Eye (tissue), 1 donor: ENCODE measurements at places on chromosomes 2 and 18.

- DNase-seq, result no peak
Measured at GRCh38 chr2:1300284-1300683, 113.0 kb upstream of the TPO start.

DNA sequence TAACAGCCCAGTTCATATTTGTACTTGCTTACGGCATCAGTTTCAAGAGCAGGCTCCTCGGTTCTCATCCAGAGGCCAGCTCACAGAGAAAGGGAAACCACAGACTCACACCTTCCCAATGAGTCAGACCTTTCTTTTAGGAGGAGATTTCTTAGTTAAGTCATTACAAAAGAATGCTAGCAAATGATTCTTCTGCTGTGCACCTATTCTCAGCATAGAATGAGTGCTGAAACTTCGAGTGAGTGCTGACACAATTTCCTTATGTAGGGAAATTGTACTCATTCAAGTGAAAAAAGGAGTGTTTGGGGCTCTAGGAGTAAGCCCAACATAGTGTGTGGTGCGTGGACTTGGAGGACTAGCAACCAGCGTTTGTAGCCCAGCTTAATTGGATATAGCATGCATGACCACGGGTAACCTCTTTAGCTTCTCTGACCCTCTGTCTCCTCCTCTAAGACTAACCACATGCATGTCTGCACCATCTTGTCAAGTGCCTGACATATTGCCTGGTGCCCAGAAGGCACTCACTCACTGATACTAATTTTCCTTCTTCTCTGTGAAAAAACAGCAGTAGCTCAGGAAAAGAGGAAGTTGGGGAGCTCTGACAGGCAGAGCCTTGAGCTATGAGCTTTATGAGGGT lies 87.0 kb downstream of the ALPK2 start:
- DNase-seq, result peak; percentile 67

GRCh38 chr2:213150315-213151097 lies 906 bp downstream of the IKZF2 start:
- DNase-seq, result peak; percentile 71

DNA sequence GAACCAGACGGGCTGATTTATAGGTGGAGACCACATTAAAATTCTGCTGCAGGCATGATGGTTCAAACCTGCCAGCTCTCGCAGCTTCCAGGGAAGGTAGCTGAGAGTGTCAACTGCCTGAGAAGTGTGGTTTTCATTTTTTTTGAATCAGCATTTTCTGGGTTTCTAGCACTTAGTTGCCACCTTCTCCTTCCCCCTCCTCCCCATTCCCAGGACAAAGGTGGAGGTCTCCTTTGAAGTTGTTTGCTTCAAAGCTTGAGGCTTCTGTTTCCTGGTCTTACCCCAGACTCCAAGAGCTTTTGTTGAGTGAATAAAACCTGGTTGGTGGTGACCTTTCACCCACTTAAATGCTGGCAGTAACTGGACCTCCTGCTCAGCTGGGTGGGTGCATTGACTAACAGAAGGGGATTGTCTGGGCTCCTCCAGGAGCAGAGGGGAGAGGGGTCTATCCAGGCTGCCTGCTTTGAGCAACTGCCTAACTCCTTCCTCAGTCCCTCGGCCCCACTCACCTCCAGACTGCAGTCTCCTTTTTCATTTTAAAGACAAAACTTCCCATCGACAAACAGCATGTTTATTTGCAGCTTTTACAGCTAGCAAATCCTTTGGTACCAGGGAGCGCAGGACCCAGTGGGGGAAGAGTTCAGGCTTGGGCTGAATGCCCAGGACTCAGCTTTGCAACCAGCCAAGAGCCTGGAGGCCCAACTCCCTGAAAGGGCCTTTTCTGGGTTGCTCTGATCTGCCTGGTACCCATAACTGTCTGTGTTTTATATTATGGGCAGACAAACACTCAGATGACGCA lies 3.5 kb downstream of the RHOB start:
- peak; percentile 62 for DNase-seq

DNA sequence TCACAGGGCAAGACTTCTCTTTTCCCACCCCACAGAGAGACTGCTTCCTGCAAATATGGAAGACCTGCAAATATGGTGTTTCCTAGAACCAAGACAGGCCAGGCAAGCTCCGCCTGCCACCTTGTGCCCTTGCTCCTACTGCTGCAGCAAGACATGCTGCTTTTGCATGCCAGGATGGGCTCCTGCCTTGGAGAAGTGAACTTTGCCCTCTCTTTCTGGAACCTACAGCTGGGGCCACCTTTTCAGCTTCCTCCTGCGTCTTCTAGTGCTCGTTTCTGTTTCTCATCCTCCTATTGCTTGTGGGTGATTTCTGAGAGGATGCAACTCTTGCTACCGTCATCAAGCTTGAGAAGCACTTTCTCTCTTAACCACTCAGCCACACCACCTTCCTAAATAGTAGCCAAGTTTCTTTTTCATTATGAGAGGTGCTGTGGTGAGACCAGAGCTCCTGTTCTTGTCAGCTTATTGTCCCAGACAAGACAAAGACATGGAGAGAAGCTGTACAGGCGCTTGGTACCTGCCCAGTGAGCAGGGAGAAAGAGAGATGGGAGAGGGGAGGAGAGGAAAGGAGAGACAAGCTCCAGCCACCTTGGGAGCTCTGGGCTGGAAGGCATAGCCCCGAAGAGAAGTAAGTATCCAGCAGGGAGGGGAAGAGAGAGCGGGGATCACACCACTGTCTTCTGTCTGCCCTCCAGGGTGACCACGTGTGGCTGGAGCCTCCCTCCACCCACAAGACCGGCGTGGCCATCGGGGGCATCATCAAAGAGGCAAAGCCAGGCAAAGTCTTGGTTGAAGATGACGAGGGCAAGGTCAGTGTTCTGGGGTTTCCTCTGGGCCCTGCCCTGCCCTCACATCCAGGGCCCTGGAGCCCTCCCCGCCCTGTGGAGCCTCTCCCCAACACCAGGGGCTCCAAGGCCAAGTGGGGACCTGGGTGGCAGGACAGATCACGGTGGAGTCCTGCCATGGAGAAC lies 28.3 kb downstream of the MYO7B start:
- DNase-seq, result no peak
